ENCODE measurements at places on chromosomes 12 and 14. TPM values are rescaled to one million over a fixed set of nuclear protein-coding genes. Genes with fewer than 3 reads are reported as not detected.

- DNase-seq = no peak
Measured at GRCh38 chr14:94122438-94122837, 7.0 kb downstream of the IFI27L2 start.

DNA sequence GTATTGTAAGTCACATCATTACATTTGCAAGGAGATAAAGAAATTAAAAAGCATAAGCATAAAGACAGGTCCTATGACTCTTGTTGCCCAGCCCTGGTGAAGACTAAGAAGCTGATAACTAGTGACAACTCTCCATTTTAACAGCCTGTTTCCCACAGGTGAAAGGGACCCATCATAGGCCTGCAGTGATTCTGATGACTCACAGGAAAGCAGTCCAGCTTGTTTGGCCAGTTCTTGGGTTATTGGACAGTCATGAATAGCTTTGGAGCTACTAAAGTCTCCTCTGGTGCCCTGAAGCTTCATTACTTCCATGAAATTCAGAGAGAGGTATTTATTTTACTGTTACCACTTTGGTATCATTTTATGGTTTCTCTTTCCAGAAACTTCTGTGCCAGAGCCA, 55.5 kb upstream of the DYRK2 start:
- DNase-seq = no peak

GRCh38 chr12:104478396-104479122, 21.8 kb downstream of the CHST11 start:
- no peak for DNase-seq

- DNase-seq = no peak
Measured at GRCh38 chr12:102799229-102799628, 117.8 kb downstream of the PAH start.

DNA sequence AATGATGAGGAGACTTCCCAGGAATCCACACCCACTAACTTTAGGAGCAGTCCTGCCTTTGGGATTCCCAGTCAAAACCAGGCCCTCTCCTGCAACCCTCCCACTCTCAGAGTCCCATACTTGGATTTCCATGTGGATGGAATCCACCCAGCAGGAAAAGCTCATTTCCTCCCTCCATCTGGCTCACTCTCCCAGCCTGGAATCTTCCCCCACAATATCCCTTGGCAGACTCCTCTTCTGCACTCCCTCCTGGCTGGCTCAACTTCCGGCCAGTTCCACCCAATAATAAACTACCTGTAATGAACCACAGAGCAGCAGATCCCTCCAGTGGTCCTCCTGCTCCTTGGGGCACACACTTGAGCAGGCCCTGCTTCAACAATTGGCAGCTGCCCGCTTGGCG, 102.8 kb upstream of the EGLN3 start:
- DNase-seq = no peak

GRCh38 chr12:53991077-53991460, 6.1 kb downstream of the HOXC10 start:
- no peak for DNase-seq

DNA sequence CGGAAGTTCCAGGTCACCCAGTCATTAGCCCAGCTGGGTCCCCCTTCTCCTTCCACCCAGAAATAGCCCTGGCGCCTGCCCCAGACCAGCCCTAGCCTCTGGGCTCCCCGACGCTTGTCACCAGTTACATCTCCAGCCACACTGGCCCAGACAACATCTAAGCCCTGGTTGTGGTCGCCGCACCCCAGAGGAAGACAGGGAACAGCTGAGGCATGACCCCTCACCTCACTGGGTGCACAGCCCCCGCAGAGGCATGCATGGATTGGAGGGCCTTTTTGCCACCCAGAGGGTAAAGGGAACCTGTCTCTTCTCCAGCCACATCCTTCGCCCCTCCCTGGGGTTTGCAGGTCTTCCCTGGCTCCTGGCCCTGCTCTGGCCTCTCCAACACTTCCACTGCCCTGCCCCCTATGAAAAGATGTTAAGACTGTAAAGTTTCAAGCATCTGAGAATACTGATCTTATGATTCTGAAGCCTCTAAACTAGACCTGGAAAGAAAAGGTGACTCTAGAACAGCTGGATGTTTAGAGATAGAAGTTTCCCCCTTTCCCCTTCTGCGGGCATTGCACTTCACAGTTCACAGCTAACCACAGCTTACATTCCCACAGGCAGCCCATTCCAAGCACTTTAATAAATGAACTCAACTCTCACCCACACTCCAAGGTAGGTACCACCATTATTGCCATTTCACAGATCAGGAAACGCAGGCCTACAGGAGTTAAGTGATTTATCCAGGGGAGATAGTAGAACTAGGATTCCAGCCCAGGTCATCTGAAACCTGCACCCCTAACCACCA, 14.7 kb downstream of the TMEM119 start:
- no peak for DNase-seq

DNA sequence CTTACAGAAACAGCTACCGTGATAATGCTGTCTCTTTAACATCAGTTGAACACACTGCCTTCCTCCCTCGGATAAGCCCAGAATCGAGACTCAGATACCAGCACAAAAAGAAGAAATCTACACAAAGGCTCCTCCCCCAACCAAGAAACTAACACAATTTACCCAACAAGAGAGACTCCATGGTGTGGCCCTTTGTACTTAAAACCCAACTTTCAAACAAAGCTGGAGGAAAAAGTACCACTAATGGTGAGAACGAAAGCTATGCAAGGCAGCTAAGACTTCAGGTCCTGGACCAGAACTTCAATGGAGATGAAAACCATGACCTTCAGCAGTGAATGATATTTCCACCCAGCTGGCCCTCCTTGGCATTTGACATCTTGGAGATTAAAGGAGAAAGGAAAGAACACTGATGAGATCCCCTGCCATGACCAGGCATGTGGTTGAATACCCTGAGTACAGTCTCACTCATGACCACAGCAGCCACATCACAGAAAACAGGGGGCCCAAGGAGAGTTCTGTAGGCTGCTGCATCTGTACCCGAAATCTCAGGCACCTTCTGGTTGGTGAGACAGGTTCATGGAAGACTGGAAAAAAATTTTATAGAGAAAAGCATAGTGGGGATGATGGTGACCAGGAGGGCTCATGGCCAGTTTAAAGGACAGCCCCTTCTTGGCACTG, 36.7 kb downstream of the RBM19 start:
- no peak for DNase-seq

DNA sequence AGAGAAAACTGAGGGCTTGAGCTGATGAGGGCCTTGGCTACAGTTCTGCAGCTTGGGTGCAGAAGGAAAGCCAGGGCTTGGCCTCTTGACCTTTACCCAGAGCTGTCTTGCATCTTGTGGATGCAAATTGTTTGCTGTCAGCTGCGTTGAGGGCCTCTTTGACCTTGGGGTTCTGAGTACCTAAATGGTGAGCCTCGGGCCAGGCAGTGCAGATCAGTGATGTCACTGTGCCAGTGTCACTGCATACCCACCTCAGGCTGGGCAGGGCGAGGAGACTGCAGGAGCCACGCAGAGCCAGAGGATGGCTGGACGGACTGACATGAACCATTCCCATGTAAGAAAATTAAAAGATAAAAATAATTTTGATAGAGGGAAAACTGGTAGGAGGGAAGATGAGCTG, 18.6 kb downstream of the ESRRB start:
- no peak for DNase-seq

DNA sequence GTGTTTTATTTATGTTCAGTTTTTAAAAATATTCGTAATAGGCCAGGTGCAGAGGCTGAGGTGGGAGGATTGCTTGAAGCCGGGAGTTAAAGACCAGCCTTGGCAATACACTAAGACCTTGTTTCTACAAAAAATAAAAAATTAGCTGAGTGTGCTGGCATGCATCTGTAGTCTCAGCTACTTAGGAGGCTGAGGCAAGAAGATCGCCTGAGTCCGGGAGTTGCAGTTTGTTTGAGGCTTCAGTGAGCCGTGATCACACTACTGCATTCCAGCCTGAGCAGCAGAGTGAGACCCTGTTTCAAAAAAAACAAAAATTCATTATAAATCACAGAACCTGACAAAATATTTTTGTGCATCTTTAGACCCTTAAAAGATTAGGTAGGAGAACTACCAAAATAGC, 240.1 kb upstream of the ARHGAP5 start:
- no peak for DNase-seq

GRCh38 chr12:43914391-43914790, 78.5 kb downstream of the TMEM117 start:
- DNase-seq = no peak

Gene CLEC7A
- total RNA-seq = 0.41 TPM

Gene EGLN3
- total RNA-seq = 2.9 TPM

Measured in glomerular endothelial cell (primary cell).